Prostate gland (tissue), 2 donors: ENCODE measurements at places on chromosomes 7 and 10. TPM values are rescaled to one million over a fixed set of nuclear protein-coding genes. Genes with fewer than 3 reads are reported as not detected.

- H3K27ac ChIP-seq = no peak overlapping the region
- no peak overlapping the region for H3K4me3 ChIP-seq
- H3K4me1 ChIP-seq = no peaks in the 10 kb centered on the region
- no peaks in the 10 kb centered on the region for H3K27me3 ChIP-seq
Measured at GRCh38 chr7:117069379-117069778, 116.1 kb downstream of the ST7 start.

Gene COL28A1
- 6.2 TPM for total RNA-seq

Gene NANOS1
- total RNA-seq = 5.9 TPM

DNA sequence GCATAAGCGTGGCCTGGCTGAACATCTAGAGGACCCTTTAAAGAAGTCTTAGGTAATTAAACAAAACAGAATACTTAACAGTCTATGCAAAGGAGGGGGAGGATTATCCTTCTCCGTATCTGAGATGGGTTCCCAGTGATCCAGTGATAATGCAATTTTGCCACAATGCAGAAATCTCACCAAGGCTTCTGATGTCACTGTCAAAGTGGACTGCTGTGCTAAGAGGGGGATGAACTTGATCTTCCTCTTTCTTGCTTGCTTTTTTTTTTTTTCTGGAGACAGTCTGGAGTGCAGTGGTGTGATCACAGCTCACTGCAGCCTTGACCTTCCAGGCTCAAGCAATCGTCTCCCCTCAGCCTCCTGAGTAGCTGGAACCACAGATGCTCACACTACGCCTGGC, 30.8 kb downstream of the GATA3 start:
- H3K36me3 ChIP-seq = no peaks in the 10 kb centered on the region
- H3K27ac ChIP-seq = no peak overlapping the region
- no peaks in the 10 kb centered on the region for H3K27me3 ChIP-seq
- no peak overlapping the region for H3K4me3 ChIP-seq
- H3K4me1 ChIP-seq = no peaks in the 10 kb centered on the region

- H3K27me3 ChIP-seq = no peaks in the 10 kb centered on the region
- no peak overlapping the region for H3K27ac ChIP-seq
- DNase-seq = no peak
- H3K4me3 ChIP-seq = no peak overlapping the region
- H3K4me1 ChIP-seq = no peaks in the 10 kb centered on the region
Measured at GRCh38 chr10:91088300-91089140, 131.9 kb upstream of the PCGF5 start.

DNA sequence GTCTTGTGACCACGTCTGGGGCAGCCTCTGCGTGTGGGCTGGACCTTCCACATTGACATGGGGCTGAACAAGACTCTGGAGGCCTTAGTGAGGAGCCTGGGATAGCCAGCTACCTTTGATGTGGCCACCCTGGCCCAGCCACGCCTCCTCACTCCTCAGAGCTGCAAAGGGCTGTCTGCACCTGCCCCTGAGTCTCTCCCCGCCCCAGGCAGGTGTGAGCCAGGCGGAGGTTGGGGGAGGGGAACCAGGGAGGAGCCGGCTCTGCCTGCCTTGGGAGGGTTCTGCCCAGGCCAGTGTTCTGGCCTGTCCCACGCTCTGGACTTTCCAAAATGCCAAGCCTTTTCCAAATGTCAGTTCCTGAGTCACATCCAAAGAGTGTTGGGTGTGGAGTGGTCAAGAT, 72.2 kb downstream of the GTF2IRD1 start:
- H3K4me1 ChIP-seq = peaks cover 2% of the 10 kb centered on the region
- no peak overlapping the region for H3K4me3 ChIP-seq
- H3K27ac ChIP-seq = peak overlapping the region; percentile 45

- no peak for DNase-seq
- no peaks in the 10 kb centered on the region for H3K36me3 ChIP-seq
- no peak overlapping the region for H3K27ac ChIP-seq
- no peak overlapping the region for H3K4me3 ChIP-seq
- H3K27me3 ChIP-seq = no peaks in the 10 kb centered on the region
- H3K4me1 ChIP-seq = no peaks in the 10 kb centered on the region
Measured at GRCh38 chr10:31399631-31400030, 80.6 kb downstream of the ZEB1 start.

Gene CYP26A1
- total RNA-seq = not detected
